ENCODE measurements at places on chromosomes 4 and X.
A peak's percentile ranks its signal among the peaks of the same experiment; 100 is the strongest.

DNA sequence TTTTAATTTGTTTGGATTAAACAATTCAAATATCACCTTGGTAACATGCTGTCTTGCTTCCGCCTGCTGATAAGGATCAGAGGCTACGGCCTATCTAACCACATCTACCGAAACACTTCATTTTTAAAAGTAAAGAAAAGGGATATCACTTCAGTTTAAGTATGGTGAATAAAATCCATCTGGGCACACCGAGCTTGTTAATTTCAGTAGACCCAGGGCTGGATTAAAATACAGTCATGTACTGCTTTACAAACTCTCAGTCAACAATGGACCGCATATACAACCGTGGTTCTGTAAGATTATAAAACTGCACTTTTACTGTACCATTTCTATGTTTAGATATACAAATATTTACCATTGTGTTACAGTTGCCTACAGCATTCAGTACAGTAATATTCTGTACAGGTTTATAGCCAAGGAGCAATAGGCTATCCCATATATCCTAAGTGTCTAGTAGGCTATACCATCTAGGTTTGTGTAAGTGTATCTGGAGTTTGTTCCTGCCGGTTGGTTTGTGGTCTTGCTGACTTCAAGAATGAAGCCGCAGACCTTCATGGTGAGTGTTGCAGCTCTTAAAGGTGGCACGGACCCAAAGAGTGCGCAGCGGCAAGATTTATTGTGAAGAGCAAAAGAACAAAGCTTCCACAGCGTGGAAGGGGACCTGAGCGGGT is 40.0 kb downstream of the SEPTIN11 start:
- DNase-seq: peak; percentile 57

DNA sequence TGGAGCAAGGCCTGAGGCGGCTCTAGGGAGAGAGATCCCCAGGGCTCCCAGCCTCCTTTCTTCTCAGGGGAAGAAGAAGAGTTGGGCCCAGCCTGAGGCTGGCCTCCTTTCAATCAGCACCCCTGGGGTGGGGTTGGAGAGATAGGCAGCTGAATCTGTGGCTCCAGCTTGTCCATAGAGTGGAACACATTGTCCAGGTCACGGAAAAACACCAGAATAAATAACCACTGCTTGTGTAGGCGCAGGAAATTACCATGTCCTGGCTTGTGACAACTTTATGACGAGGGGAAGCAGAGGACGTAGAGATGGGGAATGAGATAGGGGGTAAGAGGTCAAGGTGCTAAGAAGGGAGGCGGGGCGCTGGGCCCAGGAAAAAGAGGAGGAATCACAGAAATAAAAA is 80.8 kb upstream of the EFNB1 start:
- no peak for DNase-seq

GRCh38 chr4:63817196-63817865 is 591.9 kb downstream of the TECRL start:
- no peak for DNase-seq

GRCh38 chrX:11458170-11458569 is 165.0 kb downstream of the AMELX start:
- DNase-seq: no peak

DNA sequence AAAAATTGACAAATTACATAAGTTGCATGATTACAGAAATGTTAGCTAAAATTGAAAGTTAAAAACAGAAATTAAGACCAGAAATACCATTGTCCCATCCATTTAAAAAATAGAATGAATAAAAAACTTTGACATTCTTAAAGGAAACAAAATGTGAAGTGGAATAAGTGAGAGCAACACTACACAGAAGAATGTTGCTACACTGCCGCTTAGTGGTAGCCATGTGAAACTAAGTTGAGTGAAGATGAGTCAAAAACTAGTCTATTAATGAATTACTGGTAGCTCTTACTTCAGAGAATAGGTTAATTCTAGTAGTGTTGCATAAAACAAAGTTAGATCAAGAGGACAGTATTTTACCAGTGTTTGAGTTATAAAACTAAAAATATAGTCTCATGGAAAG is 571.0 kb upstream of the KLHL4 start:
- no peak for DNase-seq

DNA sequence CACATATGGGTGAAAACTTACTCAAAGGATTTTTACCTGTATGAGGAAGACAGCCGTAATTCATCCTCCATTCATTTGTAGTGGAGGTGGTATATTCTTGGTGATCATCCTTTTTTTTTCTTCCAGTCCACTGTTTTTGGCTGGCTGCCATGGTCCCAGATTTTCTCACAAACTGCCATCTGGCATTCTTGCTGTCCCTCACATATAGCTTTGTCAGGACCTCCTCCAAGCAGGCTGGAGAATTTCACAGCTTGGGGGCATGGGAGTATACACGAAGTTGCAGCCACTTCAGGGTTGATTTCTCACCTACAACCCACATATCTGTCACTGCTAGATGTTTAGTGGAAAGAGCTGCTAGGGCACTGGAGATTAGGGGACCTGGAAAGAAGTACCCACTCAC is 401.0 kb downstream of the IL1RAPL1 start:
- no peak for DNase-seq

- peak; percentile 46 for DNase-seq
These were observed 27.3 kb upstream of the JADE1 start for GRCh38 chr4:128782076-128782715.

- no peak for DNase-seq
These were observed 262.0 kb downstream of the IL15 start for GRCh38 chr4:141898346-141898745.

- no peak for DNase-seq
These were observed 121.8 kb upstream of the AP1S2 start for GRCh38 chrX:15976396-15976795.

DNA sequence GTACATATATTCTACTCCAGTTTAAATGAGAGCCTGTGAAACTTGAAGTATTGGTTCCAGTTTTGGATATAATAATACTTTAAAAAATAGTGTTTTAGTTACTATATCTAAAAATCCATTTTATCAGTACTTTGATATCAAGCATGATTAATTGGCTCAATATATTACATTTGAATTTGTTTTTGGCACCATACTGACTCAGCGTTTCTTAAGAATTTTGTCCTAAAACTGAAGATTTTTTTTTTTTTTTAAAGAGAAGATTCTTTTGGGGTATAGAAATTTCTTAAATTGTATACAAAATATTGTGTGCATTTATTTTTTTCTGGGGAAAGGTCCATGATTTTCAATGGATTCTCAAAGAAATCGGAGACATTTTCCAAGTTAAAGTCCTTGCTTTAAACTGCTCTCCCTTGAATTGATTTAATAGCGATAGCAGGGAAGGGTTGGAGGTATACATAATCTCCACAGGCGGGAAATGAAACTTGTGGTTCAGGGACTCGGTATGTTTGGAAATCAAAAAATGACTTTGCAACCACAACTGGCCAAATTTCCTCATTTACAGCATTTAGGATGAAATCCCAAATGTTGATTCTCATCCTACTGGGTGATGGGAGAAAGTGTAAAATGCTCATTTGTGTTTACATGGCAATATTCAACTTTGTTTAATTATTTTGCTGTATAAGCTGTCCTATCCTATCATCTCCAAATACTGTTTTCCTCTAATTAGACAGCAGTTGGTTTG is 62.3 kb downstream of the TMA16 start:
- DNase-seq: no peak

GRCh38 chr4:161762796-161763195 is 401.0 kb downstream of the FSTL5 start:
- no peak for DNase-seq

GRCh38 chr4:153152501-153153338 is 51.5 kb upstream of the TRIM2 start:
- peak; percentile 48 for DNase-seq

GRCh38 chr4:3231471-3231870 is 17.5 kb upstream of the MSANTD1 start:
- no peak for DNase-seq

- no peak for DNase-seq
These were observed 662.1 kb upstream of the DIPK2B start for GRCh38 chrX:45862801-45863200.

DNA sequence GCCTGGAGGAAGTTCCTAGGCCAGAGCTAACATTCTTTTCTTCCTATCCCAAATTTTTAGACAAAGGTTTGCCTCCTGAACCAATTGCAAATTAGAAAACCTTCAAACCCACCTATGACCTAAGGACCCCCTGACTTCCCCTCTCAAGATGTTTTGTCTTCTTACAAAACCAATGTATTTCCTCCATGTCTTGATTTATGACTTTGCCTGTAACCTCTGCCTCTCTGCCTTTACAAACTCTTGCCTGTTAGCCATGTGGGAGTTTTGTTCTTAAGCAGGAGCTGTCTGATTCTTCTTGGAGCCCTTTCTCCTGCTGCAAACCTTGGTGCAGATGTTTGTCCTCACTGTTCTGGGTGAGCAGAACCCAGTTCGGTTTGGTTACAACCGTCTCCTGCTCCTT is 222.3 kb upstream of the BOD1L1 start:
- DNase-seq: no peak

DNA sequence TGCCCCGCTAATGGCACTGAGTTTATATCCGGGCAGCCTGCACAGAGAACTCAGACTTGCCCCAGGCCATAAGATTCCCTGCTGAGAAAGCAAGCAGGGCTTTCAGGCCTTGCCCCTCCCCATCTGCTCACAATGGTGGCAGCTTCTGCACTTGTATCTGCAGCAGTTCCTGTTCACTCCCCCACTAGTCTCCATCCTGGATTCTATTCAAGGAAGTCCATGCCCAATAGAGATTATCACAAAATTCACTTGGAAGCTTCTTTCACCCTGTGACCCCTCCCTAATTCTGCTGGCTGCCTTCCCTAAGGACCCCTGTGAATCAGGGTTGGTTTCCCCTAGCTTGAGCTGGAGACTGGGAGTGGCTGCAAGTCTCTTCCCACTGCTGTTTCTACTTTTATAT is 34.5 kb upstream of the UCP1 start:
- DNase-seq: no peak

GRCh38 chr4:49063670-49064069 is 77.6 kb downstream of the CWH43 start:
- DNase-seq: no peak

GRCh38 chrX:9862525-9862924 is 76.3 kb downstream of the SHROOM2 start:
- DNase-seq: no peak

DNA sequence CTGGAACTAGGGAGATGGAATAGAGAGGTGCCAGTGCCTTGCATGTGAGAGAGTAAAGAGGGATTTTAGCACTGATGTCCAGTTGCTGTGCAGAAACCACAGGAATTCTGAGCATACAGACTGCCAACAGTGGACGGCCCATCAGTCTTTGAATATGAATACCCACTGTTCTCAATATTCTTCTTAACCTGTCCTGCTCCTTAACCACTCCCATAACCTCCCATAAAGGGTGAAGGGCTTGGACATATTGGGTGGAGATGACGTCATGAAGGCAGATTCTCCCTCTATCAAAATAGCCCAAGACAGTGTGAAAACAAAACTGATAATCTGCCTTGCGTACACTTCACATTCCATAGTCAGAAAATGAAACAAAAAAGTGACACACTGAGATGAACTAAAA is 1313.7 kb upstream of the PABPC4L start:
- no peak for DNase-seq

DNA sequence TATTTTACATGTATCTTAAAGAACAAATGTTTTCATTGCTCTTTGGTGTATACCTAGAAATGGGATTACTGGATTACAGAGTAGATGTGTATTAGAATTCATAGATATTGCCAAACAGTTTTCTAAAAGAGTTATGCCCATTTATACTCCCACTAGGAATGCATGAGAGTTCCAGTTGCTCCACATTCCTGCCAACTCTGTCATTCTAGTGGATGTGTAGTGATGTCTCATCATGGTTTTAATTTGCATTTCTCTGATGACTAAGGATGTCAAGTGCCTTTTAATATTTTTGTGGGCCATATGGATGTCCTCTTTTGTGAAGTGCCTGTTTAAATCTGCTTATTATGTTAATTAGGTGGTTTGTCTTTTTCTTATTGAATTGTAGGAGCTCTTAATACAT is 65.6 kb upstream of the BMP2K start:
- no peak for DNase-seq

- DNase-seq: no peak
These were observed 88.2 kb upstream of the USP9X start for GRCh38 chrX:40996886-40997530.

GRCh38 chr4:35548921-35549320 is 695.4 kb downstream of the ARAP2 start:
- DNase-seq: no peak

- DNase-seq: no peak
These were observed 106.2 kb upstream of the RAPGEF2 start for GRCh38 chr4:158996669-158997074.
